ENCODE measurements at places on chromosomes 4 and X.

DNA sequence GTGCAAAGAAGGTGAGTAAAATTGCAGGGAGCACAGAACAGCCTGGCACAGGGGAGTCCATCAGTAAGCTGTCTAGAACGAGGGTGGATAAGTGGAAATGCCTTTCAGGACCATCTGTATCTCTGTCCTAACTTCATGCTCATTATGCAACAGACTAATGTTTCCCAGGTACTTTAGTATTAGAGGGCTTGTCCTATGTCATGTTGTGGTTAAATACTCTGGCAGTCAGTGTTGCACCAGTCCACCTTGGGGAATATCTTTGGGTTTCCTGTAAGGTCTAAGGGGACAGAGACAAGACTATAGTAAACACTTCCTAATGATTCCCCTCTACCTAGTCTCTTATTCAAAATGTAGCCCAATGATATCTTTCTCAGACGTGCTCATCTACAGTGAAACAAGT is 21.3 kb downstream of the NOCT start:
- DNase-seq, result no peak

- DNase-seq, result no peak
Observed at GRCh38 chrX:49160908-49161307, 1.6 kb upstream of the MAGIX start.

DNA sequence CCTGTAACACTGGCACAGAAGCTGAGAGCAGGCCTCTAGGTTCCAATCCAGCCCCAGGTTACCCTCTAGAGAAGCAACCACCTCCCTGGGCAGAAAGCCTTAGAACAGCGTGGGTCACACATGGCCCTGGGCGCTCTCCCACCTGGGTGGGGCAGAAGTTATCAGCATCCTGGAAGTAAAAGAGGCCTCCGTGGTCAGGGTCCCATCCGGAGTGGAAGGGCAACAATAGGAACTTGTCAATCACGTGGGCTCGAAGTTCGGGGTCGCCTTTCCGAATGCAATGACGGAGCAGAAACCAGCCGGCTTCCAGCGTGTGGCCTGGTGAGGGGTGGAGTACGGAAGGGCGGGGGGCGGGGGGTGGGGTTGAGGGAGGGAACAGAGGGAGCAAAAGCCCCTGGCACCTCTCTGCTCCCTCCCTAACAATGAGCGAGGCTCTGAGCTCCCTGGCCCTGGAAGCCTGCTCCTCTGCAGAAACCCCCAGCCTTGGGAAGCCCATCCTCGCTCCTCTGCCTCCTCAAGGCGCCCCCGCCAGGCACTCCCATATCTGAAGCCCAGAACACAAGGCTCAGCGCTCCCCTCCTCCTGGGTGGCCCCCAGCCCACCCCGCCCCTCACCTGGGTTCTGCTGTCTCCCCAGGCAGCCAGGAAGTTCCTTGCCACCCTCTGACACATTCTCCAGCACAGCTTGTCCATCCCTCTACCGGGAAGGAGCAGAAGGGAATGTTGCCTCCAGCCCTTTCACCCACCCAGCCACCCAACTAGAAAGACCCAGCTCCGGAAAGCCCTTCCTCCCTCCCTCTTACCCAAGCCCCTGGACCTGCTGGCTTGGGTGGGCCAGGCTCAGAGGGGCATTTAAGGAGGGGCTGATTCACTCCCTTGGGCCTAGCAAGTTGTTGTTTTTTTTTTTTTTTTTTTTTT is 2.8 kb downstream of the RENBP start:
- DNase-seq, result no peak

GRCh38 chr4:16259889-16260246 is 33.6 kb upstream of the TAPT1 start:
- DNase-seq, result peak; percentile 75

- DNase-seq, result no peak
Observed at GRCh38 chr4:118335324-118335723, 17.5 kb downstream of the PRSS12 start.

DNA sequence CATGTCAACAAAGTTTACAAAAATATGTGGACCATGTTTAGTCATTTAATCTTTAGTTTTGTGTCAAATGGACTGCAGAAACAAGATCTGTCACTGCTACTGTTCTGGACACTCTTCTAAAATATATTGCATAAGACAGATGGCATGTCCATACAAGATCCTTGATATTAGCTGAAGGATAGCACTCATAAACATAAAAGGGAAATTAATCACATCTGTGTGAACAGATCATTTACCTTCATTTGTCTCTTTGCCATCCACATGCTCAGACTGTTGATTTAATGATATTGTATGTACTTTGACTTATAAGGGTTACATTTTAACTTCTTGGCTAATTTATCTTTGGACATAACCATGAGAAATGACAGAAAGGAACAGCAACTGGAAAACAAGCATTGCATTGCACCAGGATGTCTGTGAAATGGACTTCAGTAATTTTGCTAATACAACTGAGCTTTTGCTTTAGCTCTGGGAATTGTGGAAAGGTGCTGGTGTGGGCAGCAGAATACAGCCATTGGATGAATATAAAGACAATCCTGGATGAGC is at the start of gene UGT2B7:
Gene UGT2B7 (plus strand): TSS at position 364 of the 546 bp plus-strand sequence. CDS start 47 bp downstream, at position 411.
- no peak for DNase-seq

DNA sequence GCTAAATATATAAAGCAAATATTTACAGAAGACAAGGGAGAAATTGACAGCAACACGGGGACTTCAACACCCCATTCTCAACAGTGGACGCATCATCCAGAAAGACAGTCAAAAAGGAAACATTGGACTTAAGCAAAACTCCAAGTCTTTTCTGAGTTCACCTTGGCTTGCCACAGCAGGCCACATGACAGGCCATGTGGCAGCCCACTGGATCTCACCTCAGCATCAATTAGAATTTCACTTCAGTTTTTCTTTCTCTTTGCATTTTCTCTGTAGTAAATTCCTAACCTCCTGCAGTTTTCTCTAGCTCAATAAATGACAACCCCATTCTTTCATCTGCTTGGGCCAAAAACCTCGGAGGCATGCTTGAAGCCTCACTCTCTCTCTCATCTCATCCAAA is 12.4 kb downstream of the SMIM9 start:
- DNase-seq, result no peak

All from inflammatory macrophage (primary cell).